Osteocyte (in vitro differentiated cells): ENCODE measurements at places on chromosomes 7 and 10. TPM values are rescaled to one million over a fixed set of nuclear protein-coding genes. Genes with fewer than 3 reads are reported as not detected.
A peak's percentile ranks its signal among the peaks of the same experiment; 100 is the strongest.

- H3K4me3 ChIP-seq: peak overlapping the region; percentile 3
- peaks cover 22% of the 10 kb centered on the region for H3K4me1 ChIP-seq
- H3K36me3 ChIP-seq: peaks cover 2% of the 10 kb centered on the region
- H3K27ac ChIP-seq: peak overlapping the region; percentile 1
- DNase-seq: no peak
- peaks cover 48% of the 10 kb centered on the region for H3K27me3 ChIP-seq
These were observed 306.3 kb downstream of the C7orf25 start for GRCh38 chr7:42605406-42606192.

- H3K36me3 ChIP-seq: no peaks in the 10 kb centered on the region
- no peak overlapping the region for H3K27ac ChIP-seq
- no peak overlapping the region for H3K4me3 ChIP-seq
- H3K4me1 ChIP-seq: no peaks in the 10 kb centered on the region
- DNase-seq: no peak
These were observed 1247.8 kb downstream of the GATA3 start for GRCh38 chr10:9302140-9302746.

GRCh38 chr7:143490717-143491306, 13.1 kb downstream of the TAS2R41 start:
- no peak for DNase-seq
- H3K36me3 ChIP-seq: no peaks in the 10 kb centered on the region
- H3K27me3 ChIP-seq: peaks cover 2% of the 10 kb centered on the region
- no peak overlapping the region for H3K27ac ChIP-seq

The DPCD gene
- total RNA-seq: 14.9 and 15.3 TPM in 2 replicates

DNA sequence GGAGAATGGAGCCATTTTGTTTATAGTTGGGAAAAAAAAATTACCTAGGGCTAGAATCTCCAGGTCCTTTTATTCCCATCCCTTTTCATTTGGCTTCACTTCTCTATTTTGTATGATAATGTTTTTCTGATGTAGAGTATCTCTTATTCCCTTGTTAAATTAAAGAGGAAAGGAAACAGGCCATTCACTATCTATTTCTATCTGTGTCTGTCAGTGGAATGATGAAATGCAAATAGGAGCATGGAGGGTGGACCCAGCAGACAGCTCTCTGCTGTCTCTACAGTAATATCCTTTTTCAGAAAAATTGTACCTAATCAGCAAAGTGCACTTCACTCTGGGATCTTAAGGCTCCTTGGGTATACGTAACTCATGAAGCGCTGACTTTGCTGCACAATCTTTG, 136.0 kb downstream of the SRI start:
- peaks cover 11% of the 10 kb centered on the region for H3K27me3 ChIP-seq
- no peak overlapping the region for H3K4me3 ChIP-seq
- H3K4me1 ChIP-seq: no peaks in the 10 kb centered on the region
- DNase-seq: no peak

DNA sequence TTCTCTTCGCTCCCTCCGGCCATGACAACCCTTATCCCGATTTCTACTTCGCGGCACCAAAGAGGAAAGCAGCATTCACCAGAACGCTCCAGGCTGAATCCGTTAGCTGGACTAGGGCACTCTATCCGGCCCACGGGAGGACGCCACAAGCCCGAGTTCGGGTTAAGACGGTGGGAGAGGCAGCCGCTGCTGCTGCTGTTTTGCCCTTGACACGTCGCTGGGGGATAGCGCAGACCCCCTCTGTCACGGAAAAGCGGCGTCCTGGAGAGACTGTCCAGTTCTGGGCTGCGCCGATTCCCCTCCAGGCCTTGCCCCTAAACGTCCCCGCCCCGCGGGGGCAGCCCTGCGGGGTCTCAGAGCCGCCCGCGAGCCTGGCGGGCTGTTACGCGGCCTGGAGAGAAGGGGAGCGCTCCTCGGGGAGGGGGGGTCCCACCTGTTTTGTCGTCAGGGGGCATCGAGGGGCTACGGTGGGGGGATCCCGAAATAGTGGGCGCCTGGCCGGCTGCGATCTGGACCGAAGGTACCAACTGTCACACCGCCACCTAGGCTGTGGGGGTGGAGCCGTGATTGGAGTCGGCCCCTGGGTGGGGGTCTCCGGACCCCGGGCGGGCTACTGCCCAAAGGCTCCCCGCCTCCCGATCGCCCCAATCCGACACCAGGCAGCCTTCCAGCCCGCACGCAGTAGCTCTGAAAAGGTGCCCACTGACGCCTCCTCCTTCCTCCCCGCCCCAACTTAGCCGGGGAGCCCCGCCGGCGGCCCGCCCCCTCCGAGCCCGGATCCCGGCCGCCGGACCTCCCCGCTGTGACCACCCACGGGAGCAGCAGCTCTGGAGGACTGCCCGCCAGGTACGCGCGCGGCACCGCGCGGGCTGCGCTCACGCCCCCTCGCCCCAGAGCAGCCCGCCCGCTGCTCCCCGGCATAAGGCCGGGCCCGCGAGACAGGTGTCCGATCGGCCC, 772 bp downstream of the SGMS1 start:
- H3K27me3 ChIP-seq: no peaks in the 10 kb centered on the region
- peaks cover 1% of the 10 kb centered on the region for H3K36me3 ChIP-seq
- H3K4me1 ChIP-seq: peaks cover 22% of the 10 kb centered on the region
- H3K27ac ChIP-seq: peak overlapping the region; percentile 99
- H3K4me3 ChIP-seq: peak overlapping the region; percentile 89

GRCh38 chr10:85067955-85068354, 739.6 kb downstream of the CCSER2 start:
- no peaks in the 10 kb centered on the region for H3K4me1 ChIP-seq
- H3K27ac ChIP-seq: no peak overlapping the region
- no peak overlapping the region for H3K4me3 ChIP-seq
- H3K36me3 ChIP-seq: no peaks in the 10 kb centered on the region
- no peaks in the 10 kb centered on the region for H3K27me3 ChIP-seq

The SPDYE11 gene
- total RNA-seq: not detected in 2 replicates

The OPN1SW gene
- not detected in 2 replicates for total RNA-seq

The BET1 gene
- 29.3 and 32.7 TPM in 2 replicates for total RNA-seq

- peaks cover 9% of the 10 kb centered on the region for H3K4me1 ChIP-seq
- H3K4me3 ChIP-seq: no peak overlapping the region
- no peaks in the 10 kb centered on the region for H3K27me3 ChIP-seq
- no peaks in the 10 kb centered on the region for H3K36me3 ChIP-seq
- DNase-seq: peak; percentile 77
These were observed 148.6 kb downstream of the ELFN1 start for GRCh38 chr7:1818575-1819258.

DNA sequence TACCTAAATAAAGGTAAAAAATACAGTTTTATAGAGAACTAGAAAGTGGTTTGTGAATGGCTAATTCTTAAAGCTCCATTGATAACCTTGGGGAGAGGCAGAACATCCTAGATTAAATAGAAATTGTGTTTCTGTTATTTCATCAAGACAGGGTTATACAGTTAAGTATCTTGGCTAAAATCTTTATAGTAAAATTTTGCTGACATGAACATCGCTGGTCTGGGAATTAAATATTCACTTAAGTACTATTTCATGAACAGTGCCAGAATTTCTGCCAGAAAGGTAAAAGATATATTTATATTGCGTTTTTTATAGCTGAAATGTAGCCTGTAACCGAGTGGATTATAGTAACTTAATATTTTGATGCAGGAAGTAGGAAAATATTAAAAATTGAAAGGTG, 53.7 kb upstream of the HBP1 start:
- H3K4me1 ChIP-seq: peaks cover 7% of the 10 kb centered on the region
- H3K4me3 ChIP-seq: no peak overlapping the region
- no peak for DNase-seq
- no peaks in the 10 kb centered on the region for H3K36me3 ChIP-seq
- H3K27me3 ChIP-seq: no peaks in the 10 kb centered on the region

DNA sequence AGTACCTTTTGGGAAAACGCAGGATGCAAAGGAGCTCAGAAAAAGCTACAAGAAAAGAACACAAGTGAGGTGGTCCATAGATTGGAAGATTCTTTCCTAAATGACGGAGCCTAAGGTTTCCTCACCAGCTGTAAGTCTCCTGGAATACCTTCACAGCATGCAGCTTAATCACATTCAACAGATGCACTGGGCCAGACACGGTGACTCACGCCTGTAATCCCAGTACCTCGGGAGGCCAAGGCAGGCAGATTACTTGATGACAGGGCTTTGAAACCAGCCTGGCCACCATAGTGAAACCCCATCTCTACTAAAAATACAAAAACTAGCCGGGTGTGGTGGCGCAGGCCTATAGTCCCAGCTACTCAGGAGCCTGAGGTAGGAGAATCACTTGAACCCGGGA, 228.7 kb downstream of the FRMD4A start:
- H3K4me3 ChIP-seq: no peak overlapping the region
- no peaks in the 10 kb centered on the region for H3K4me1 ChIP-seq
- peaks cover 52% of the 10 kb centered on the region for H3K36me3 ChIP-seq
- no peak for DNase-seq
- H3K27me3 ChIP-seq: no peaks in the 10 kb centered on the region

DNA sequence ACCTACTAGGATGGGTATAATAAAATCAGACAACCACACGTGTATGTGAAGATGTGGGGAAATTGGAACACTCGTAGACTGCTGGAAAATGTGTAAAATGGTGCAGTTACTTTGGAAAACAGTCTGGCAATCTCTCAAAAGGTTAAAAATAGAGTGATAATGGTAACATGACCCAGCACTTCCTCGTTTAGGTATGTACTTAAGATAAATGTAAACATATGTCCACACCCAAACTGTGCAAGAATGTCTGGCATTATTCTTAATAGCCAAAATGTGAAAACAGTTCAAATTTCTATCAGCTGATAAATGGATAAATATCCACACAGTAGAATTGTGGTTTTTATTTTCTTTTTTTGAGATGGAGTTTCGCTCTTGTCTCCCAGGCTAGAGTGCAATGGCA, 272.8 kb downstream of the ZNF248 start:
- no peak for DNase-seq
- no peak overlapping the region for H3K4me3 ChIP-seq
- no peaks in the 10 kb centered on the region for H3K27me3 ChIP-seq
- H3K27ac ChIP-seq: no peak overlapping the region
- no peaks in the 10 kb centered on the region for H3K36me3 ChIP-seq

The CNPY1 gene
- not detected in 2 replicates for total RNA-seq

GRCh38 chr7:27872356-27873275, 132.7 kb downstream of the TAX1BP1 start:
- DNase-seq: no peak
- no peak overlapping the region for H3K27ac ChIP-seq
- no peak overlapping the region for H3K4me3 ChIP-seq

The BCL7B gene
- 37.4 and 41.8 TPM in 2 replicates for total RNA-seq

DNA sequence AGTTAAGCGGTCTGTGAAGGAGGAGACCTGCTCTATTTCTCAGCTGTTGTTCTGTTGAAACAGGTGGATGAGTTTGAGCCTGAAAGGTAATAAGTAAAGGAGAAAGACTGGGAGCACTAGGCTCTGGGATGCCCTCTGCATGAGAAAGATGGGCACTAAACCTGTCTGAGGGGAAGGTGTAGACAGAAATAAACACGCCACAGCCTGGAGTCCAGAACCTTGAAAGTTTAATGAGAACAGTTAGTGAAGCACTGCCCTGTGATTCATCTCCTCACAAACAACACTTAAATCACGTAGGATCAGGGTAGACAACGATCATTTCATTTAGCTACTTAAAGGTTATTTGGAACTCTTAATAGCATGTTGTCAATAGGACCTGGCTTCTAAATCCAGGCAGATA, 193.1 kb downstream of the PHTF2 start:
- H3K36me3 ChIP-seq: peaks cover 4% of the 10 kb centered on the region
- no peak overlapping the region for H3K4me3 ChIP-seq
- H3K27ac ChIP-seq: no peak overlapping the region
- no peaks in the 10 kb centered on the region for H3K4me1 ChIP-seq
- no peak for DNase-seq

DNA sequence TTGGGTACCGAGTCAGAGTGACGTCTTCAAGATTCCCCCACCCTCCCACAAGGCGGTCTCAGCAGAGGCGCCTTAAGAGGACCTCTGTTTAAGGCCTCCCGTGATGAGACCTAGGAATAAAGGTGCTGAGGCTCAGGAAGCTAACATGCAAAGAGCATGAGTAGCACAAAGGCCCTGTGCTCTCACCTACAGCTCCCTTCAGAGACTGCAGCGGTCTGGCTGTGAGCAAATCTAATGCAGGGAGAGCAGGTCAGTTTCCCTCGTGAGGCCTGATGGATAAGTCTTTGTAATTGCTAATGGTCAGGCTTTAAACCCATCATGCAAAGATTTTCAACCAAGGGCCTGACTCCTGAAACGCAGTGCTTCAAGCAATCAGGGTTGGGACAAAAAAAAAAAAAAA, 909.3 kb upstream of the GHITM start:
- peaks cover 3% of the 10 kb centered on the region for H3K27me3 ChIP-seq
- H3K27ac ChIP-seq: no peak overlapping the region
- no peaks in the 10 kb centered on the region for H3K36me3 ChIP-seq
- no peak for DNase-seq
- no peaks in the 10 kb centered on the region for H3K4me1 ChIP-seq

DNA sequence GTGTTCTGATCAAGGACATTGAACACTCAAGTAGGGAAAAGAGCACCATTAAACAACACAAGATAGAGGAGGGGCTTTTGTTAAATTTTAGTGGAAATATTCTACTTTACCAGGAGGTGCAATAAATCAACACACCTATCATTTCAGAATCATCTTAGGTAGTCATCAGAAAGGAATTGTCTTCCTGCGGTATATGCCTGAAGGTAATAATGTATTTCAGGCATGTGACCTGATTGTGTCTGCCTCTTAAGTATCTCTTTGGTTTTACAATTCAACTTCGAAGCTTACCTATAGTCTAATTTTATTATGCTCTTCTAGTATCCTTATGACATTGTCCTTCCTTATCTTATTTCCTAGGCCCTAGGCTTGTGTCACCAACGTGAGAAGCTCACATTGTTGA, 58.6 kb upstream of the LAMB4 start:
- no peaks in the 10 kb centered on the region for H3K27me3 ChIP-seq
- no peak overlapping the region for H3K27ac ChIP-seq
- H3K4me3 ChIP-seq: no peak overlapping the region
- no peak for DNase-seq
- H3K4me1 ChIP-seq: no peaks in the 10 kb centered on the region

GRCh38 chr7:103564416-103564815, 118.4 kb upstream of the SLC26A5 start:
- peaks cover 14% of the 10 kb centered on the region for H3K27me3 ChIP-seq
- no peak overlapping the region for H3K4me3 ChIP-seq
- H3K27ac ChIP-seq: no peak overlapping the region
- DNase-seq: no peak
- H3K4me1 ChIP-seq: no peaks in the 10 kb centered on the region

The AGBL3 gene
- 1.2 and 1.3 TPM in 2 replicates for total RNA-seq

The PKD2L1 gene
- not detected in 2 replicates for total RNA-seq

GRCh38 chr10:4514445-4515108, 311.4 kb upstream of the AKR1E2 start:
- no peak for DNase-seq
- H3K4me3 ChIP-seq: no peak overlapping the region
- no peaks in the 10 kb centered on the region for H3K36me3 ChIP-seq
- peaks cover 16% of the 10 kb centered on the region for H3K4me1 ChIP-seq
- H3K27me3 ChIP-seq: no peaks in the 10 kb centered on the region

GRCh38 chr10:114061148-114061547, 17.5 kb downstream of the ADRB1 start:
- no peak for DNase-seq
- H3K4me1 ChIP-seq: no peaks in the 10 kb centered on the region
- peaks cover 4% of the 10 kb centered on the region for H3K27me3 ChIP-seq
- H3K36me3 ChIP-seq: no peaks in the 10 kb centered on the region

GRCh38 chr10:24706479-24707118, 17.1 kb downstream of the ARHGAP21 start:
- peaks cover 37% of the 10 kb centered on the region for H3K4me1 ChIP-seq
- H3K27me3 ChIP-seq: no peaks in the 10 kb centered on the region
- no peak overlapping the region for H3K4me3 ChIP-seq
- H3K36me3 ChIP-seq: no peaks in the 10 kb centered on the region
- DNase-seq: no peak

GRCh38 chr10:59709395-59710125, at the start of gene SLC16A9:
TSS of gene SLC16A9 (minus strand) at chr10:59709850. CDS start at chr10:59684291, 25,559 bp downstream.
- no peaks in the 10 kb centered on the region for H3K36me3 ChIP-seq
- DNase-seq: peak; percentile 89
- H3K27ac ChIP-seq: peak within 1 kb of the TSS; percentile 59
- H3K4me1 ChIP-seq: peaks cover 7% of the 10 kb centered on the region
